CD4-positive, alpha-beta T cell treated with Interferon alpha-2 for 1 hour (primary cell): ENCODE measurements at places on chromosomes 1 and 21.

DNA sequence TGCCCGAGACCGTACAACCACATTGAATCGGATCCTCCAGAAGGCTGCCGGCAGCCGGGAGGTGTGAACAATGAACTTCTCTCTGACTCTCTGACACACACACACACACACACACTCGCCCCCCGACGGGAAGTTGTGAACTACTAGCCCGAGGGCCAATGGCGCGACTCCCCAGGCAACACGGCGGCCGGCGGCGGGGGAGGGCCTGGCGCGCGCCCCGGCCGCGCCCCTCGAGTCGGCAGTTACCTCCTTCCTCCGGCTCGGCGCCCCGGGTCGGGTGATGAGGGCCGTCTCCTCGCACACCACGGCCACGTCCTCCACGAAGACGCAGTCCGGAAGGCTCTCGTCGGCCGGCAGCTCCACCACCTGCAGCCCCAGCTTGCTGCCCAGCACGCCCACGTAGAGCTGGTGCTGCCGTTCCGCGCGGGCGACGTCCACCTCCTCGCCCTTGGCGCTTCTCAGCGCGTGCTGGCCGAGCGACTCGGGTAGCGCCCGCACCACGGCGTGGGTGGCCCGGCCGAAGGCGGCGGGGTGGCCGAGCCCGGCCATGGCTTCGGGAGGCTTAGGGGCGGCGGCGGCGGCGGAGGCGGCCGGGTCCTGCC, 361 bp downstream of the DDAH1 start:
- DNase-seq = peak; percentile 2

GRCh38 chr1:30677471-30677870, 45.9 kb downstream of the MATN1 start:
- no peak for DNase-seq

- no peak for DNase-seq
These were observed 32.2 kb downstream of the PADI6 start for GRCh38 chr1:17404034-17404684.

GRCh38 chr1:185388346-185388745, 71.3 kb upstream of the IVNS1ABP start:
- no peak for DNase-seq

GRCh38 chr1:242811092-242811840, 286.8 kb upstream of the PLD5 start:
- DNase-seq = no peak

GRCh38 chr1:214467078-214467585, 84.3 kb downstream of the PTPN14 start:
- DNase-seq = no peak

DNA sequence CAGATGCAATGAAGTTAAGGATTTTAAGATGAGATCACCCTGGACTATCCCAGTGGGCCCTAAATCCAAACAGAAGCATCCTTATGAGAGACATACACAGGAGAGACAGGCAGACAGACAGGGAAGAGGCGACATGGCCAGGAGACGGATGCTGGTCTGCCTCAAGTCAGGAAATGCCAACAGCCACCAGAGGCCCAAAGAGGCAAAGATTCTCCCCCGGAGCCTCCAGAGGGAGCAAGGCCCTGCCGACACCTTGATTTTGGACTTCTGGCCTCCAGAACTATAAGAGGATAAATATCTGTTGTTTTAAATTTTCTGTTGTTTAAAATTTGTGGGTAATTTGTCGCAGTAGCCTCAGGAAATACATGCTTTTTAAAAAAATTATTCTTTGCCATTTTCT, 116.4 kb downstream of the GLIS1 start:
- DNase-seq = no peak
